Frontal cortex (tissue), 4 donors: ENCODE measurements at places on chromosomes 3 and 15. TPM values are rescaled to one million over a fixed set of nuclear protein-coding genes. Genes with fewer than 3 reads are reported as not detected.

C15orf62 gene
- total RNA-seq, result not detected

HRG gene
- total RNA-seq, result not detected

NUP210 gene
- total RNA-seq, result 6.5 TPM

SERINC4 gene
- 0.41 TPM for total RNA-seq

PPP1R14D gene
- not detected for total RNA-seq
